NCI-H748 treated with DMSO at 0.1 percent for 48 hours (cell line): ENCODE measurements at places on chromosomes 6 and 20.
A peak's percentile ranks its signal among the peaks of the same experiment; 100 is the strongest.

DNA sequence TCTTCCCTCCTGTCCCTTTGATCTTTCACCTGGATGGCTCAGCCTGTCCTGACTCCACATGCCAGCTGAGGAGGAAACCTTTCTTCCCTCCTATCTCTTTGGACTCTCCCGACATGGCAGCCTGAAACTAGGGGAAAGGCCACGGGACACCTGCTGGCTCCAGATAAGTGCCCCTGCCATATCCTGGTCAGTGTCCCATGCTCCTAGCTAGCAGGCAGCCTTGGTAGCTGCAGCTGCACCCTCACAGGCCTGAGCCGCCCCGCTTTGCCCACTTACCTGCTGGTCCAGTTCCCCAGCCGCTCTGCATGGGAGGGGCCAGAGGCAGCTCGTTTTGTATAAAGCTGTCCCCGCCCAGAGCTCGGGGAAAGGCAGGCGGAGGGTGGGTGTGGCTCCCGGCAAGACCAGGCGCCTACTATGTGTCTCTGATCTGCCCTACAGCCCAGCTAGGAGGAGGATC, 7.4 kb upstream of the SLC52A3 start:
- no peak for DNase-seq

DNA sequence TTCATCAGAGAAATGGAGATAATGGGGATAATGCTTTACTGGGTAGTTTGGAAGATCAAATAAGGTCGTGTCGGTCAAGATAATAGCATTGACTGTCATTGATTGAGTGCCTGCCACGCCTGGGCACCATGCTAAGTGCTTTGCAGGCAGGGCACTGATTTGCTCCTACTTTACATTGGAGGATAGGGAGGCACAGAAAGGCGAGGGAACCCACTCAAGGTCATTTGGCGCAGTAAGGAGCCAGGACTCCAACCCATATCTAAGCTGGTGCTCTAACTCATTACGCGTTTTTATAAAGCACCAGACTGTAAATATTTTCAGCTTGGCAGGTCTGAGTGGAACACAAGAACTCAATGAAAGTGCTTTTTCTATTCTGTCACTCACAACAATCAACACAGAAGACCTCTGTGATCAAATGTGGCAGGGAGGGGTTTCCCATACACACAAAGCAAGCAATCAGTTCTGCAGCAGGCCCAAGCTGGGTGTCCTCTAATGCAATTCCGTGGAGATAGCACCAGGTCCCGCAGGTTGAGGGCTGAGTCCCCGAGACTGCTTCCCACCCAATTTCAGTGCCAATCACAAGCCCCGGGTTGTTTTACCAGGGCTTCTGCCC, 373.6 kb downstream of the CDH26 start:
- no peak for DNase-seq

DNA sequence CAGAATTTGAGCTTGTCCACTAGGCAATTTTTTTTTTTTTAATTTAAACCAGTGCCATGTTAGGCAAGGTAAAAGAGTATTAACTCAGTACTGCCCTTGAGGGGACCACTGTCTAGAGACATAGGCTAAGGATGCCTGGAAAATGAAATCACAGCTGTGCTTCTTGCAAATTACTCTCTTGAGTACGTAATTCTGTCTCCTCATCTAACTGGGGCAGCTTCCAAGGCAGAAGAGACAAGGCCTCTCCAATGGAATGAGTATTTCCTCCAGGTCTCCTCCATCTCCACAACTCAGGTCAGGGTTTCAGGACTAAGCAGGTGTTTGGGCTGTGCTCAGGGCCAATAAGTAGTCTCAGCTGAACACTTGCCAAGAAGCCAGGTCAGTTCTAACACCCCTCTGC, 33.8 kb upstream of the MRPS10 start:
- DNase-seq = no peak

- no peak for DNase-seq
Measured at GRCh38 chr20:20793591-20793990, 81.1 kb upstream of the RALGAPA2 start.

- DNase-seq = no peak
Measured at GRCh38 chr6:14797875-14798593, 447.8 kb upstream of the JARID2 start.

GRCh38 chr20:36924167-36925045, 27.1 kb downstream of the SAMHD1 start:
- DNase-seq = no peak

DNA sequence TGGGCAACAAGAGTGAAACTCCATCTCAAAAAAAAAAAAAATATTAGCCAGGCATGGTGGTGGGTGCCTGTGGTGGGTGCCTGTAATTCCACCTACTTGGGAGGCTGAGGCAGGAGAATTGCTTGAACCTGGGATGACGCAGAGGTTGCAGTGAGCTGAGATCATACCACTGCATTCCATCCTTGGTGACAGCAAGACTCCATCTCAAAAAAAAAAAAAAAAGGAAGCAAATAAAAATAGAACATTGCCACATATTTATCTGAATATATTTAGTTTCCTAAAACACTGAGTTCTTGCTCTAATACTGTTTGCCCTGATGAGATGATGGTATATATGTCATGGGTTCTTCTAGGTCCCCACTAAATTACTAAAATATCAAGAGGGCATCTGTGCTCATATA, 28.4 kb downstream of the CASP8AP2 start:
- DNase-seq = no peak

GRCh38 chr20:61030130-61030529, 221.9 kb upstream of the CDH4 start:
- DNase-seq = no peak

- DNase-seq = no peak
Measured at GRCh38 chr6:139349464-139350020, 24.9 kb downstream of the CITED2 start.

DNA sequence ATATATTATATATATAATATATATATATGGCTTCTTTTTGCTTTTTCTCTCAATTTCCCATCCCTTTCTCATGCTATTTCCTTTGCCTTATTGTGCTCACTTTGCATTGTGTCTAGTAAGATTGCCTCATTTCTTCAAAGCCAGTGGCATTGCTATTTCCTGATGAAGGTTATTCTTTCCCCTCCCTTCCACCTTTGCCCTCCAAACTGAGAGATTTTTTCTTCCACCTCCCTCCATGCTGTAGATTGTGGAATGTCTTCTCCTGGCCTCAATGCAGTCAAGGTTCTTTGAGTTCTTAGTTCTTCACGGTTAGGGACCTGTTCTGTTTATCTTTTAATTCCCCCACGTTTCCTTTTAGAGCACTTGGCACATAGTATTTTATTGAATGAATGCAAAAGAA, 17.2 kb downstream of the SH3BGRL2 start:
- no peak for DNase-seq

DNA sequence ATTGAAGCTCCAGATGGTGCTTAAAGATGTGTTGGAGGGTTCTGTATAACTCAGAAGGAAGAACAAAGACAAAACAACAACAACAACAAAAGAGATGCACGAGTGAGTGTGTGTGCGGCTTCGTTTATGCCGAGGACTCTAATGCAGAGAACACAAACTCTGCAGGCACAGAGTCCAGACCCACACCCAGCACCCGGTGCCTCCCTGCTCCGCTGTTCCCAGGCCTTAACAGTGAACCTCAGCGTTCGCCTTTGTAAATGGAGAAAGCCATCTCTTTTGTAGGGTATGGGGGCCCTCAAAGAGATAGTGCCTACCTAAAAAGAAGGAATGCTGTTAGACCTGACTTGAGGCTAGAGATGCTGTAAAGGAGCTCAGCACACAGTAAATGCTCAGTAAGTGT, 243.3 kb downstream of the ERMARD start:
- DNase-seq = no peak

DNA sequence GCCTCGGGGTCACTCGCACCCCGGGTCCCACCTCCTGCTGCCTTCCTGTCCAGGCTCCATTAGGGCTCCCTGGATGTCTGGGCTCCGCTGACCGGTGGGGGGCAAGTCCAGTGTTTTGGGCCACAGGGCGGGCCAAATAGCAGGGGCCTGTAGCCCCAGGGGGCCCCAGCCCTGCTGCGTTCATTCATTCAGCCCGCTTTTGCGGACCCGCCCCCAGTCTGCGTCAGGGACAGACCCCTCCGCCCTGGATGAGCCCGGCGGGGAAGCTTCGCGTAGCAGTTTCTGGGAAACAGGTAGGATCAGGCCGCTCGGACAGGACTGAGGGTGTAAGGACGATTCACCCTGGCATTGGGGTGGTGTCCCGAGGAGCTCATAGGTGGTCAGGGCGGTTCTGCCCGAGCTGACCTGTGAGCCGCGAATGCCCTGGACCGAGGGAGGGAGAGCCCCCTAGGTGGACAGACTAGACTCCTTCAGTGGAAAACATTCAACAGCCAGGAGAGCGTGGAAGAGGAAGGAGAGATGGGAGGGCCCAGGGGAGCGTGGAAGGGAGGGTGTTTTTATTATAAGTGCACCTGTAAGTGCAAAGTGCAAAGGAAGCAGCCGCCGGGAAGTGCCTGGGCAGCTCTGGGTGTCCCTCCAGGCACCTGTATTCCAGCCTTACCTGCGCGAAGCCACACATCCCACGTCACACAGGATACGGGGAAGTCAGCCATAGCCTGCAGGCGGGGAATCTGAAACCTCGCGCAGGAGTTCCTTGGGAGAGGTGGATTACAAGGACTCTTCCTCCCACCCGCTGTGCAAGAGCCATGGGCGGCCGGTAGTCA, 662 bp downstream of the ENTPD6 start:
- peak; percentile 80 for DNase-seq

- peak; percentile 74 for DNase-seq
Measured at GRCh38 chr6:69835414-69836179, 30.8 kb upstream of the COL19A1 start.

GRCh38 chr20:57666106-57666833, 43.5 kb downstream of the PMEPA1 start:
- DNase-seq = no peak

DNA sequence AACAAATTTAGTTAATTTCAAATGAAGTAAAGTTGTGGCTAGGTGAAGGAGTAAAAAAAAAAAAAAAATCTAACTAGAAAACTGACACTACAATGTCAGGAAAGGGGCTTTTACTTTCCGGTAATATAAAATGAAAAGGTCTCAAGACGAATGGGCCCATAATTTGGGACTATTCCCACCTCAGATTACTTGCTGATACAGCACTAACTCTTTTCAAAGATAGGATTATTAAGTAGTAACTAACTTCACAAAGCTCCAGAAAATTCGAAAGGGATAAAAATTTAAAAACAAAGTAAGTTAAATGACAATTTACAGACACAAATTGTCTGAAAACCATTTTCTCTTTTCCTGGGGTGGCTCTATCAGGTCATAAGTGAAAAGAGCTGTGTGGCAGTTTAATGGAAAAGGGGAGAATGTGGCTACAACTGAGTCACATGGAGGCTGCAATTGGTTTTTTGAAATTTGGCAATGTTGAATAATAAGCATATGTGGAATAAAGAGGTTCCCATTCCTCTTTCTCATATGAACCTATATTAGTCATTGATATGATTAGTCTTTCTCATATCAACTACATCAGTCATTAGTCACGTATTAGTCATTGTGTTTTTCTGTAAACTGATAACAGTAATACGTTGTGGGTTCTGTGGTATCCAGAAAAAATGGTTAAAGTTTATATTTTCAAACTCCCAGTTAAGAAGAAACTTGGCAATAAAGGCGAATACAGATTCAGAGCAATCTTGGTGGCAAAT, 78.0 kb downstream of the RWDD2A start:
- no peak for DNase-seq

- peak; percentile 16 for DNase-seq
Measured at GRCh38 chr6:53628354-53629119, 37.0 kb downstream of the KLHL31 start.

- DNase-seq = no peak
Measured at GRCh38 chr6:72826037-72826436, 204.2 kb downstream of the KCNQ5 start.

- DNase-seq = no peak
Measured at GRCh38 chr6:116497113-116497676, 14.2 kb upstream of the CALHM5 start.

- no peak for DNase-seq
Measured at GRCh38 chr6:32424589-32425300, 14.9 kb upstream of the HLA-DRA start.

DNA sequence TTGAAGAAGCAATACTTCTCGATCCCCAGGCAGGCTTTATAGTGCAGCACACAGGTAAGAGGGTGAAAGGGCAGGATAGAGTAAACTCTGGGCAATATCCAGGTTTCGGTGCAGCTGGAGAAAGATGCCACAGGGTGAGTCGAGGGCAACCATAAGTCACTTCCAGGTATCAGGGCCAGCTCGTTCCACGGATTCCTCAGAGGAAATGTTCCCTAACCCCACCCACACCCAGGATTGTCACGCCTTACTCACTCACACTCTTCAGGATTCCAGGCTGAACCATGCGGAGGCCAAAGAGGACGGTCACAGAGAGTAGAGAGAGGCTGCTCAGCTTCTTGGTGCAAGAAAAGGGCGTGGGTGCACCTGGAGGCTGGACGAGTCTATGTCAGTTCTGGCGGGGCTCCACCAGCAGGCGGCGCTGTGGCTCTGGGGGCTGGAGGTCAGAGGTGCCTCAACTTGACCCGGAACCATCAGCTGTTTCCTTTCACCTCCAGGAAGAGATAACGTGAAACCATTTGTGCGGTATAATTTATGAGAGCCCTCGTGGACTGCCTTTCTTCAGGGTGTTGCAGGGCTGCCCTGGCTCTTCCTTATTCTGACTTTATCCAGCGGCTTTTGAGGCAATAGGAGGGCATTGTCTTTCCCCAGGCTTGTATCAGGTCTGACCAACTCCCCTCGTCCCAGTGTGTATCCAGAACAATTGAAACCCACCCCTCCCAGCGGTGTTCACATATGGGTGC, 14.5 kb upstream of the WFDC12 start:
- no peak for DNase-seq

DNA sequence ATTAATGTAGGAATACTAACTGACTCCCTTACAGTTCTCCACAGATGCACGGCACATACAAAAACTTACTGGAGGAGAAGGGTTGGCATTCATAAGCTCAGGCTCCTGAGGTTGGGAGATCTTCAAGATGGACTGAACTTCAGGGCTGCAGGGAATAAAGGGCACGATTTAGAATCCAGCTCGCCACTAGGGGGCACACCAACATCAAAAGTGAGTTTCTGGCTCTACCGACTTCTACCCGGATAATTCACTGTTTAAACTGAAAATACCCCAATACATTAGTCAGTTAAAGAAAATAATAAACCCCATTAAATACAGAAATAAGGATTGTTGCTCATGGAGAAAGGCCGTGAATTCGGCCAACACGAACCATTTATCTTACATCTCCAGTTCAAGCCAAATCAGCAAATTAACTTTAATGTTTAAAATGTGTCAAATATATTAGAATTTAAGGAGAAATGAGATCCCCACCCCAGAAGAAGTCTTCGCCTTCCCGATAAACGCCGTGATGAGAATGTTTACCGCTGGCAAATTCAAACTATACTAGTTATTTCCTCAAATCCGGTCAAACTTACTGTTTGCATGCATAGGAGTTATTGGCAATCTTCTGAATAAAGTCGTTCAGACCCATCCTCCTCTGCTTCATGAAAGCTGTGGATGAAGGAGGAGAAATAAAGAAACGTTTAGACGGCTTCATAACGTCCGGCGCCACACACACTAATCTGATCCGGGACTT, 121.7 kb upstream of the SLC2A12 start:
- DNase-seq = peak; percentile 83

- no peak for DNase-seq
Measured at GRCh38 chr20:19964289-19965265, 52.6 kb upstream of the NAA20 start.
